Renal cortex interstitium (tissue), 15 donors: ENCODE measurements at places on chromosomes 12 and 14. TPM values are rescaled to one million over a fixed set of nuclear protein-coding genes. Genes with fewer than 3 reads are reported as not detected.

Gene ATL1
- 8.5 TPM for polyA plus RNA-seq

Gene RASAL1
- polyA plus RNA-seq = 27.3 TPM

Gene ITGA7
- polyA plus RNA-seq = 45.7 TPM

DNA sequence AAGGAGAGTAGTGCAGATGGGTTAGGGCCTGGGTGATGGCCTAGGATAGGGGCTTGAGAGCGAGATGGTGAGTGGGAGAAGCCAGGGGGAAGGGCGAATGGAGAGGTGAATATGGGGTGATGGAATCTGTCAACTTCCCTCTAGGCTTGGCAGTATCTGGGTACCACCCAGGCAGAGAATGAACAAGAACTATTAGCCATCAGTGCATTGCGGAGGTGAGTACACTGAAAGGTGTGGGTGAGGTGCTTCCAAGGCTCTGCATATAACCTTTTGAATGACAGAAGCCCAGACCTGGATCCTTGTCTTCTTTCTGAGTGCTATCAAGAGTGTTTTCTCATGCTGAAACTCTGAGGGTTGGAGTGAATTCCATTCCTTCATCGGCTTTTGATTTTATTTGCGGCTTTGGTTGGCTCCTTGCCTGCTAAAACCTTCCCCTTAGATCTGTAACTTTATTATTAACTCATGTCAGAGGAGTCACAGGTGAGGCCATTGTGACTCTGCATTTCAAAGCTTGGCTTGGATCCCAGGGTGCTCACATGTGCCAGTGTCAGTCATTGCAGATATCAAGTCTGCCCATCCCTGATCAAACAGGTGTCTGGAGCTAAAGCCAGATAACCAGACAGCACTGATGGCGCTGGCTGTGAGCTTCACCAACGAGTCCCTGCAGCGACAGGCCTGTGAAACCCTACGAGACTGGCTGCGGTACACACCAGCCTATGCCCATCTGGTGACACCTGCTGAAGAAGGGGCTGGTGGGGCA is 18.6 kb downstream of the PEX5 start:
- no peak for DNase-seq

DNA sequence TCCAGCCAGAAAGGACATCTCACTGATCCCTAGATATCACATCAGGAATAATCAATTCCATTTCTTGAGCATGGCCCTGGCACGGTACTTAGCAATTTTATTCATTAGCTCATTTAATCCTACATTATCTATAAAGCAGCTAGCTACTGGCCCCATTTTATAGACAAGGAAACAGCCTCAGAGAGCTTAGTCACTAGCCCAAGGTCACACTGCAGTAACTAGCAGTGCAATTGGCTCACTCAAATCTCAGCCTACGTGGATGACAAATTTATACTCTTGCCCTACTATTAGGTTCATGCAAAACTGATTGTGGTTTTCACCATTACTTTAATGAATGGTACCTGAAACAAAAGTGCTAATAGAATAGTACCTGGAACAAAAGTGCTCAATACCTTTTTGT is 41.7 kb downstream of the NUAK1 start:
- no peak for DNase-seq

DNA sequence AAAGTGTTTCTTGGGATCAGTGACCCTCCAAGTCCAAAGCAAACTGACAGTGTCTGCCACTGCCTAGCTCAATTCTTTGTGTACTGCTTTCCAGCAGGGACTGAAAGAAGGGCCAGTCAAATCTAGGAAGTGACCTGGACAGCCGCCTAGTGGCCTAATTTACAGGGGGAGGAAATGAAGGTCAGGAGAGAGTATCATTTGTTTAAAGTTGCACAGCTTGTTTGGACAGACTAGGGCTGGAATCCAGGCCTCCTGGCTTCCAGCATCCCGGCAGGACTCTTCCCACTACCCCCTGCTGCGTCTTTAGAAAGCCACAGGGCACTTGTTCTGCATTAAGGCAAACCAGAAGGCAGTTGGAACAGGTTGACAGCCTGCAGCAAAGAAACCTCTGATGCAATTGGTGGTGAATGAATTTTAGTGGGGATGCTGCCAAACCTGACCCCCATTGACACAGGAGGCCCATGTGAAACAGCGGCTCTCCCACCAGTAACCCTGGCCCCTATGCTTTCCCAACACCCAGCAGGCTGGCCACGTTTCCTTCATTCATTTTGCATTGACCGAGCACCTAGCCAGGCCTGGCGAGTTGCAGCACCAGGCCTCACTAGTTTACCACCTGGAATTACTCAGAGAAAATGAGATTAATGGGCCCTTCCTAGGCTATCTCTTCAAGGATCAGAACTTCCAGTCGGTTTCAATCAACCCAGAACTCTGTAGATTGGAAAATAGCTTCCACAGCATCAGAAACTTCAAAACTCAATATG is 28.2 kb downstream of the GALNT16 start:
- DNase-seq = peak; percentile 9

DNA sequence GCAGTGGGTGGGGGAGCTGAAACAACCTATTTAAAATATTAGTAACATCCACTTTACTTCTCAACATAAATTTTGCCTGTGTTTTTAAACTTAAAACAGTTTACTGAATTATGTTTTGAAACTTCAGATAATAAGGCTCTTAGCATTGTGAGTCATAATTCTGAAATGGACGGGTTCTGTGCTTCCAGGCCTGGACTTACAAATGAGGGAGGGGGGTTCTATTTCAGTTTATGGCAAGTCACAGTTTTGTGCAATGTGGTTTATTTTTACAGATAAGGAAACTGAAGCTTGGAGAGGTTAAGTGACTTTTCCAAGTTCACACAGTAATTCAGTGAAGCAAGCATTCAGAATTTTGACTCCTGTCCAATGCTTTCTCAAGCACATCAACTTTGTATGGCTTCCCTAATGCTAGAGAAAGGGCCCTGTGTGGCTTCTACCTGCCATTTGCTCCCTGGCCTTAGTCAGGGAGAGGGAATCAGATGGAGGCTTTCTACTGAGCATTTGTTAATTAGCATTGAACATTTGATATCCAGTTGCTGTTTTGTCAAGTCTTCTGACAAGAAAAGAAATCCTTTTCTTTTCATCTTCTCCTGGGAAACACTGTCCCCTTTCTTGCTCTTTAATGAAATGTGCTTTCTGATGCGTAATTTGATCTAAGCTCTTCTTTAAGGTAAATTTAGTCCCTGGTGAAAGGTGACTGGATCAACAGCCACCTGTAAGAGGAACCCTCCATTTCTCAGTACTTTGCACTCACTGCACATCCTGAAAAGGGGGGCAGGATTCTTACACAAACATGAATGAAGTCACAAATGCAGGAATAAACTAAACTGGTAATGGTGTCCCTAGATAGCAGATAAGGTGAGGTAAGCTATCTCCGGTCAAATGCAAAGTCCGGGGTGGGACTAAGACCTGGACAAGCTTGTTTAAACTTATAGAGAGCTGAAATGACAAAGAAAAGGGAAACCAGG is 2.5 kb upstream of the SALL2 start:
- DNase-seq = no peak

DNA sequence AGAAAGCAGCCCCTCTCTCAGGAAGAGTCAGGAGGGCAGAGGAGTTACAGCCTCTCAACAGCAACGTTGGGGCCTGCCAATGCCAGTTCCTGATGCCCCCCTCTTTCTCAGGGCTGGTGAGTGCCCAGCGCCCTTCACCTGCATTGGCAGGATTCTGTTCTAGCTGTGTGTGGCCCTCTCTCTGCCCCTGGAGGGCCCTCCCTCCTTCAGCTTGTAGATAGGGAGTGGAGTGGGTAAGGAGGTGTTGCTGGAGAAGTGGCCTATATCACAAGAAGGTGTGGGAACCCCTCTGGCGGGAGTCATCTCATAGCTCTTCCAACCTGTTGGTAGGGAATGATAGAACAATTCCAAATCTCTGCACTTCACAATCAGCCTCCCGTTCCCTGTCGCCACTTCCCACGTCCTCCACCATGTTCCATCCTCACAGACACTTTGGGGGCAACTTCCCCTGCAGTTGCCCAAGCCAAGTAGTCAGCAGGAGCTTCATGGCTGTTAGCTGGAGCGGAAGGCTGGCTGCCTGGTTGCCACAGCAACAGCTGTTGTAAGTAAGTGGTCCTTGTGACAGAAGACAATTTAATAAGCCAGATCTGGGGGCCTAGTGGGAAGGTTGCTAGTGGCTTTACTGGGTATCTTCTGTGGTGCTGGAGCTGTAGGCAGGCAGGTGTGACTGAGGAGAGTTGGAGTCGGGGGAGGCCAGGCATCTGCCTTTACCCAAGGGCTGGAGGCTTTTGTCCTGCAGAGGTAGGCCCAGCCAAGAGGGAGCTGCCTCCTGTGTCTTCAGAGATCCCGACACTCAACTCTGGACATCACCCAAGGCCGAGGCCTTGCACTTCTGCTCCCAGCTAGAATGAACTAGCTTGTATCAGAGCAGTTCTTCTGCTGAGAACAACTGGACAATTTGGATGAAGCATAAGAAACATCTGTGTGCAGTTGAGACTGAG is 38.4 kb downstream of the GALNT16 start:
- no peak for DNase-seq

GRCh38 chr12:67514502-67514901 is 134.0 kb upstream of the DYRK2 start:
- DNase-seq = no peak
